ENCODE measurements at places on chromosomes 7 and 10.

- no peak for DNase-seq
These were observed 45.1 kb downstream of the ST8SIA6 start for GRCh38 chr10:17409170-17409733.

GRCh38 chr10:62869958-62870357 is 53.8 kb upstream of the EGR2 start:
- DNase-seq, result no peak

GRCh38 chr7:142279601-142280000 is 21.7 kb upstream of the PRSS58 start:
- no peak for DNase-seq

DNA sequence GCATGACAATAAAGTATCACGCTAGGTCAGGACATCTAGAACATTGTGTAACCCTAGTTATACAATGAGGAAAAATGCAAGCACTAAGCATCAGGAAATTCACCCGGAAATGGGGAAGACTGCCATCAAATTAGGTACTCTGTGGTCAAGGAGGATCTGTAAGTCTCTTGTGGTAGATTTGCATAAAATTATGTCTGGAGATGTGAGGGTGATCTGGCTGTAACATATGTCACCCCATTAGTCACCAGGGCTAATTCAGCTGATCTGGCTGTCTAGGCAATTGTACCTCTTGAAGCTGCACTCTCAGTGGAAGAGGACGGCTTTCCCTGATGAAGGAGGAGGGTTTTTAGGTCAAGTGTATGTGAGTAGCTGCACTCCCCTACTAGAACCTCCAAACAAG is 14.8 kb downstream of the AKR1D1 start:
- DNase-seq, result peak; percentile 57

DNA sequence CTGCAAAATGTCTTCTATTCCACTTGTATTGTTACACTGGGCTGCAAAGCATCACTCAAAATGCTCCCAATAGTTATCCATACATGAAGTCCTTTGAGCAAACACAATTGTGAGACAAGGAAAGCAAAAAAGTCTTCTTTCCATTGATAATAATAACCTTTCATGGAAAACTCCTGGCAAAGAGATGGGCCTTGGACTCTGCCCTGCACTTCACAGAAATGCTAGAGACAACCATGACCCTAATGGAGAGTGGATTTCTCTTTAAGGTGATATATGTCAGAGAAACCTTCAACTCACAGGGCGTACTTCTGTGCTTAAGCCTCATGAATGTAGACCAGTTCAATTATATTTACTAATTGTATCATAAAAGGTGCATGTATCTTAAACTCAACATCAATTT is 19.4 kb downstream of the SLC26A3 start:
- no peak for DNase-seq

DNA sequence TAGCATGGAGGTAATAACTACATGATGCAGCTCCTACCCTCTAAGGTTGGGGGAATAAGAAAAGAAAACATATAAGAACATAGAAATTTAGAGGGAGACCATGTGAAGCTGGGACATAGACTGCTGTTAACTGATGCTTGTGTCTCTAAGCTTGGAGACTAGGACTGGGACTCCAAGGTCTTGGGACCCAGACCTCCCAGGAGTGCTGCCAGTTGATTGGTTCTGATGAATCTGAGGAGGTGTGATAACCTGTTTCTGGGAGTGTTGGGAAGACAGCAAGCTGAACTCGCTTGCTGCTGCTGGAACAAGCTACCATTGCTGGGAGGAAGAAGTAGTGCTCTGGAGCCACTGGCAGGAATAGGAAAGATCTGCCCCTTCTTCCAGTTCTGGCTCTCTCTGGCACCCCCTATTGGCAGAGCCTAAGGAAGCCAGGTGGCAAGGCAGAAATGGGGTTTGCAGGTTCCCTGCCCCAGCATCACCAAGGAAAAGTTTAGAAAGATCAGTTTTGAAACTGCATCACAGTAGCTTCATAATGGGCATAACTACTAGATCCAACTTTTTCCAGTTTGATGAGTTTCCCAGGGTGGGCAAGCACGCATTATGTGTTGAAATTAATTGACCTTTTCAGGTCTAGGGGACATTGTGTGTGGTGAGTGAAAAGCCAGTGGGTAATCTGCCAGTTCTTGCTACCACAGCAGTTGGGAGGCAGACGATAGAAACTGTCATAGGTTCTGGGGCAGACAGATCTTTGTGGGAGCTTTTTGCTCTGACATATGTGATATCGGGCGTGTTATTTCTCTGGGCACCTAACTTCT is 140.7 kb downstream of the SND1 start:
- DNase-seq, result peak; percentile 22

DNA sequence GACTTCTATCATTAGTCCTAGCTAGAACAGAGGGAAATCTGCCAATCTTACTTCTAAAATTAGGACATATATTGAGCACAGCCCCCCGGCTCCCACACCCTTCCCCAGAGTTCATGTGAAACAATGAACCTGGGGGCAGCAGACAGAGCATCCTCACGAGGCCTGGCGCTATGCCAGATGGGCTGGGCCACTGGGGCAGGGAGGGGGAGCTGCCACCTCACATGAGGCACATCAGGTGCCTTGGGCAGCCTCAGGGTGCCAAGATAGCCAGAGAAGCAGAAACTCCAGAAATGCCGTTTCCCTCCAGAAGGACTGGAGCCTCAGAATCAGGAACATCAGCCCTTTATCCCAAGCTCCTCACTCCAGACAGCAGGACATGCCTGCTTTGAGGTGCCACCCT is 92.8 kb upstream of the LANCL2 start:
- DNase-seq, result peak; percentile 8

GRCh38 chr7:106372126-106372525 is 87.3 kb upstream of the NAMPT start:
- no peak for DNase-seq

DNA sequence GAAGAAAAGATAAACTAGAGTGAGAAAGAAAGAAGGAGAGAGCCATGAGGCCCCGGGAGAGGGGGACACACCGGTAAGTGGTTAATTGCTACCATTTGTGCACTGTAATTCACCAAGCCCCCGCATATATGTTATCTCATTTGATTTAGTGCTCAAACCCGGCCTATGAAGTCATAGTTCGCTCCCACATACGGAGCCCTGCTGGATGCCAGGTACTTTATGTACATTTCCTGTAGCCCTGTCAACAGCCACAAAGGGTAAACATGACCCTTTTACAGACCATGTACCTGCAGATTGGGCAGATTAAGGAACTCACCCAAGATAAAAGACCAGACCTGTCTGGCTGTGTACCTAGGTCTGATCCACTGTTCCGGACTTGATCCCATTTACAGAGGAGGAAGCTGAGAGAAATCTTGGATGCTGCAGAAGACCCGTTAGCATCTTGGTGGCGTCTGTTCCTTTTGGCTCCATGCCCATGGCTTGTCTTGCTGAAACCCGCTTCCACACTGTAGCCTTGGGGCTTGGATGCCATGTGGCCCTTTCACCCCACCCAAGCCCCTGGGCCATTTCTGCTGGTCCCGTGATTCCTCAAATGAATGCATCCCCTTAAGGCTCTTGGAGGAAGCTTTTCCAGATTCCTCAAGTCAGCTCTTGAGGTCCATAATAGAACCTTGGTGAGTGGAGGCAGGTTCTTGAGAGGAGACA is 32.3 kb downstream of the FAM241B start:
- peak; percentile 19 for DNase-seq

DNA sequence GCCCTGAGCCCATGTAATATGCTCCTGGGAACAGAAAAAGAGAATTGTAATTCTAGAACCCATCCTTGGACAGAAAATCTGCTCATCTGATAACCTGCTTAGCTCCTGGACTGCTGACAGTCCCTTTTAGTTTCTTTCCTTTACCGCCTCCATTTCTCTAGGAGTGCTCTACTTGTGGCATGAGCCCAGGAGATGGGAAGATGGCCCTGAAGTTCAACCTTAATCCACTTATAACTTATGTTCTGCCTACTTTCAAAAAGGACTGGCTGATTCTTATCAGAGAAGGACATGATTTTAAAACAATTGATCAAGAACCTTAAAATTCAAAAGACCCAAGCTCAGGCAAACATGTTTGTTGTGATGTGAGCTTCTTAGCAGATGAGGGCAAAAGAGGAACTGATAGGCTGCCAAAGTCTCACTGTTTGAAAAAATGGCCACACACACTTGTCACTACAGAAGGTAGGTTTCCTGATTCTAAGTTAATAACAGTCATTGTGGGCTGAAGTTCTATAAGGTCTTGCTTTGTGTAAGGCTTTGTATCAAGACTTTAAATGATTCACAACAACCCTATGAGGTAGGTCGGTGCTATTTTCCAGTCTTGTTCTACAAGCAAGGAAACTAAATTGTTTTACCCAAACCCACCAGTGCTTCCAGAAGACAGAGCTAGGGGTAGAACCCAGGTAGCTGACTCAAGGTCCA is 94.3 kb upstream of the AFAP1L2 start:
- no peak for DNase-seq

DNA sequence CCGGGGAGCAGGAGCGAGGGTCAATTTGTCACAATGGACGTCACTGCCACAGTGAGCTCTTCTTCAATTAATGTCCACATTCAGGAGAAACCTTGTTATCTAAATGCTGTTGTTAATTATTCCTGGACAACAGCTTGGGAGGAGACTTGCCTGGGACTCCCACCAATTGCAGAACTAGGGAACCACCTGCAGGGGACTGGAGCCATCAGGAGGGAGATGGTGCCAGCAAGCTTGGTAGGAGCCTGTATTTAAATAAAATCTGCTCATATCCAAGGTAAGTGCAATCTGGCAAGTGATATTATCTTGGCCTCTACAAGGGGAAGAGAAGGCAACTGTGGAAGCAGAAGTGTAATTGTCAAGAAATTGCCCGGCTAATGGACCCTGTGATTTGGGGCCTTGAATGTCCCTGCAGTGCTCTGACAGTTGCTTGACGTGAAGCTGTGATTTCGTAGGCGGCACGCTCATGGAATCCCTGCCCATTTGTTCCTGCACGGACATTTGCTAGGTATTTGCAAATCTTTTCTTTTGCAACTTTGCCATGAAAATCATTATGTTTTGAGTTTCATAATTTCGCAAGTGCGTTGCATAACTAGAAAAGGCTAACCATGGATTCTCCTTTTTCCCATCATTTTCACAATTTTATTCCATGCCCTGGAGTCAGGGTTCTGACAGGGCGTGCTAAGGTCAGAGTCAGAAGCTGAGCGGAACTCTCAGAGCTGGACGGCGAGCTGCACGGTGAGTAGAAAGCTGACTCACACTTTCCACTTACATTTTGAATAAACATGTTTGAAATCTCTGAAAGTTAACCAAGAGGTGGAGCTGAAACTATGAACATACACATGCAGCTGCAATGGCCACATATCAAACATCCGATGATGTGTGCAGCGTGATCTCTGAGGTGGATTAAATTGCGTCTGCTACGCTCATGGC is 84.9 kb upstream of the TCERG1L start:
- DNase-seq, result no peak

DNA sequence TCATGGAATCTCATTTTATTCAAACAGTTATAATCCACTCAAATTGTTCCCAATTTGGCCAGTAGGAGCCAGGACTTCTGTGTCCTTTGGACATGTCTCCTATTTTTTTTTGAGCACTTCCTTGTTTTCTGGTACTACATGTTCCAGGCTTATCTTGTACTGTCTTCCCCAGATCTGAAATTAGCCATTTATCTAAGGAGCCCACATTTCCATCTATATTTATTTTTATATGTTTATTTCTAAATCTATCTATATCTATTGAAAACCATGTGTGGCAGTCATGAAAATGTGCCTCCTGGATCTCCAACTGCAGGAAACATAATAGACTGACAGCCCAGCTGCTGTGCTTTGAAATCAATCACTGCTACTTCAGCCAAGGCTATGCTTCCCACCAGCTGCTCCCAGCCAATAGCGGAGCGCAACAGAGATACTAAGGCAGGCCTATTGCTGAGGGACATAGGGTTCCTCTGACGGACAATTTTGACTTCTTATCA is 147.1 kb downstream of the LRRC4 start:
- no peak for DNase-seq

DNA sequence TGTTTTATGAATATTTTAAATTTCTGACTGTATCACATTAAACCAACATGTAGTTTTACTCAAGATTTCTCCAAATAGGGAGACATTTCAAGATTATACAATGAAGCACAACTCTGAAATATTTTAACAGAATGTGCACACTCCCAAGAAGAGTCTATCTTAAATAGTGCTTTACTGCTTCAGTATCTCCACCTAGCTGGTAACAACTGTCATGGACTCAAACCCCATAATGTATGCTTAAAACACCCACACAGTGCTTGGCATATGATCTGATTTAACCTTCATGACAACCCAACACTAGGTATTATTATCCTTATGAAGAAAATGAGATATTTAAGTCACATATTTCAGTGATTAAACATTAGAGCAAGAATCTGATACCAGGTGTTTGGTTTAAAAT is 45.9 kb downstream of the ASZ1 start:
- no peak for DNase-seq

- DNase-seq, result no peak
These were observed 25.0 kb upstream of the FZD1 start for GRCh38 chr7:91239171-91239604.

- no peak for DNase-seq
These were observed 482.6 kb upstream of the SEMA3A start for GRCh38 chr7:84677117-84677732.

DNA sequence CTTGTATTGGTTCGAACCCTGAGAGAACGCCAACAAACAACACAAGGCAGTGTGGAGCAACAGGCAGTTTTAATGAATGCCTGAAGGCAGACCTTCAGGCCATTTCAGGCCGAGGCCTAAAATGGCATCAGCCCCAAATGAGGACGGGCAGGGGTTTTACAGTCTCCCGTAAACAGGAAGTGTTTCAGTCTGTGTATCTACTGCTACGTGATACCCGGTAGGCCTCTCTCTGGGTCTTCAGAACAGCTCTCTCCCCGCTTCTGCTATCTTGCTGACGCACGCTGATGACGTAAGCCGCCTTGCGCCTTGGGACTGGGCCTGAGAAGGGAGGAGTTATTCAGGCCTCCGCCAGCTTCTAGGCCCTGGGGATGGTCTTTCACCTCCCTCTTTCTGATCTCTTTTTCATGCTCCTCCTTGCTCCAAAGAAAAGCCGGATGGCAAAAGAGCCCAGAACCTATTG is 67.7 kb downstream of the ST8SIA6 start:
- DNase-seq, result no peak

- no peak for DNase-seq
These were observed 36.3 kb downstream of the ELFN1 start for GRCh38 chr7:1706381-1706720.
